ENCODE measurements at places on chromosomes 7 and 10.

- no peak for DNase-seq
Measured at GRCh38 chr10:5959581-5960069, 17.7 kb downstream of the IL15RA start.

GRCh38 chr10:128316121-128316726 is 190.0 kb upstream of the MKI67 start:
- no peak for DNase-seq

DNA sequence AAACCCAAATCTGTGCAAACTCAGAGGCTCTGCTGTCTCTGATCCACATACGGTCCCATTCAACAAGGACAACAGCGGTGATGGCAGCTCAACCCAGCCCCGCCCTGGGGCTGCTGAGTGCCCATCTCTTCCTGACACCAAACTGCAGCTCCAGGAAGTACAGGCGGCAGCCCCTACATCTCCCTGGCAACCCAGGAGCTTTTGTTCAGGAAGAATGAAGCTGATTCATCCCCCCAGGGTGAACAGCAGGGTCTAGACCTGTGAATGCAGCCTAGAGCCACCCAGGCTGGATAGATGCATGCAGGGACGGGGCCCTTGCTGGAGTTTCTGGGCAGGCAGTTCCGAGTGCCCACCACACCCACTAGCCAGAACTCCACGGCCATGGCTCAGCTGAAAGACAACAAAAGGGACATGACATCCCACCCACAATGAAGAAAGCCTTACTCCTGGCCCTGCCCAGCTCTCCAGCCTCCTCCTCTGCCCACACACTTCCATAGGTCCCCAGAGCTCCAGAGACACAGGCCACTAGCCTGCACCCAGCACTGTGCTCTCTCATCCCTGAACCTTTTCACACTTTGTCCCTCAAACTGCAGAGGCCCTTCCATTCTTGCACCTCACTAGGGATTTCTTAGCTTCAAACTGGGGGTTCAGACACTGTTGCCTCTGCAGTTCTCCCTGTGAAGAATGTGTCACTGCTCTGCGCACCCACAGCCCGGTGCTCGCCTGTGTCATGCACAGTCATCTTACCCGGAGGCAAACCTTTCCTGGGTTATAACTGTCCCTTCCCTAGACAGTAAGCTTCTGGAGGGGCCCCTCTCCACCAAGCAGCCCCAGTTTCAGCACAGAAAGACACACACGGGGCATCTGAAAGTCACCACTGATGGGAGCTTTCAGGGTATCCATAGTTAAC is 99.1 kb downstream of the GRID1 start:
- no peak for DNase-seq

DNA sequence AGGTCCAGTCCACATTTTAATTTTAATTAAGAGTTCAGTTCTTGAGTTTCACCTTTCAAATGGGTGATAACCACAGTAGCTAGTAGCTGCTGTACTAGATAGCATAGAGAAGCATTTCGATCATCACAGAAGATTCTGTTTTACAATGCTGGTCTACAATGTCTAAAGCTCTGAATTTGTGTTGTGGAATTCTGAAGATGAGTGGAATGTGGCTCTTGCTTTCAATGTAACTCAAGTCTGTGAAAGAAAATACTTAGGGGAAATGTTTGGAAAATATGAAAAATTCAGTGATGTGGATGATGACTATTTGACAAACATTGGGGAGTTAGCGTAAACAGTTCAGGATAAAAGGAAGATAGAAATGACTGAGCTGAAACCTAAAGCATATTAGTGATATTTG is 139.4 kb downstream of the GNAT3 start:
- DNase-seq, result no peak

GRCh38 chr7:101782896-101783295 is 34.5 kb upstream of the CUX1 start:
- DNase-seq, result no peak

- DNase-seq, result no peak
Measured at GRCh38 chr10:60819271-60819670, 41.0 kb downstream of the CDK1 start.

DNA sequence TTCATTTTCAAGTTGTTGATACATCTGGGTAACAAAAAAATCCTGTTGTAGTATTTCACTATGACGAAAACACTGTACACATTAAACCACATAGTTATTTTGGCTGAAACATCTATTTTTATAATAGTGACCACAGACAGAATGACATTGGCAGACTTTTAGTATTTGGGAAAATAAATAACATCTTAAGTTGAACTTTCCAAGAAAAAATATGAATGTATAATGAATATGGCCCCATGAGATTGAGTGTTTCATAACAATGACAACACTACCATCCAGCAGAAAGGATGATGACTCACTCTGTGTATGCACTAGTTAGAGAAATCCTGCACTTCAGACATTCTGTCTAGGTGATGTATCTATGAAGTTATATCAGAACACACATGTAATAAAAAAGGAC is 118.1 kb downstream of the SEMA3D start:
- DNase-seq, result no peak

GRCh38 chr7:64882341-64883112 is 20.5 kb upstream of the ZNF273 start:
- no peak for DNase-seq

DNA sequence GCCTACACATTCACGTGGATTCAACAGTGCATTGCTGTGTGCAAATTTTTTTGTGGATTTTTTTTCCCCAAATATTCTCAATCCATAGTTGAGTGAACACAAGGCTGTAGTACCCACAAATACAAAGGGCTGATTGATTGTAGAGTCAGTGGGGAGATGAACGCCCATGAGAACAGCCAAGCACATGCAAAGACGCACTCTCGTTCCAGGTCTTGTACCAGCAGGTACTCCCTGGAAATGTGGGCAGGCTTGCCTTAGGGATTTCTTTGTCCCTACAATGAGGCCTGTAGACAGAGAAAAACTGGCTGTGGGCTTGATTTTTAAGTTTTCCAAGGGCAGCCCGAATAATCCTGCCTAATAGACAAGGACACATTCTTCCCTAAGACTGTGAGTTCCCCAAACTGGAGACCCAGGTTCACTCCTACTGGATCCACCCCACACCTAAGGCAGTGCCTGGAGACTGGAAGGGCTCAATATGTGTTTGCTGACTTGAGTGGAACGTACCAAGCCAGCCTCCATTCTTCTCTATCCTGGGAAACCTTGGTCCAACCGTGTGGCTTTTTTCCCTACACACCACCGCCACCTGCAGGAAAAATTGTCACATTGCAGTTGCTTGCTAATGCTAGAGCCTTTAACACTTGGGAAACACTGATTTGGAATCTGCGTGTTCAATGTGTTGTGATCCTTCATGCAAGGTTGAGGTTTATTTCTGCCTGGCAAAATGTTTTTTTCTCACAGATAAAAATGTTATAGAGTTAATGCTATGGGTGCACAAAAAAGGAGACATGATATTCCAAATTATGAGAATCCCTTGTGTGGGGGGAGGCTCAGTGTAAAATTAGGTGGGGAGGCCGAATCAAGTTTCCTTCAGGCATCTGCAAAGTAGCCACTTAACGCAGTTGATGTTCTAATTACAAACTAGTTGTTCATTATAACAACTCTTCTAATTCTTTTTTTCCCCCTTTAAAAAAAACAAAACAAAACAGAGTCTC is 49.3 kb downstream of the PPP1R17 start:
- peak; percentile 4 for DNase-seq

DNA sequence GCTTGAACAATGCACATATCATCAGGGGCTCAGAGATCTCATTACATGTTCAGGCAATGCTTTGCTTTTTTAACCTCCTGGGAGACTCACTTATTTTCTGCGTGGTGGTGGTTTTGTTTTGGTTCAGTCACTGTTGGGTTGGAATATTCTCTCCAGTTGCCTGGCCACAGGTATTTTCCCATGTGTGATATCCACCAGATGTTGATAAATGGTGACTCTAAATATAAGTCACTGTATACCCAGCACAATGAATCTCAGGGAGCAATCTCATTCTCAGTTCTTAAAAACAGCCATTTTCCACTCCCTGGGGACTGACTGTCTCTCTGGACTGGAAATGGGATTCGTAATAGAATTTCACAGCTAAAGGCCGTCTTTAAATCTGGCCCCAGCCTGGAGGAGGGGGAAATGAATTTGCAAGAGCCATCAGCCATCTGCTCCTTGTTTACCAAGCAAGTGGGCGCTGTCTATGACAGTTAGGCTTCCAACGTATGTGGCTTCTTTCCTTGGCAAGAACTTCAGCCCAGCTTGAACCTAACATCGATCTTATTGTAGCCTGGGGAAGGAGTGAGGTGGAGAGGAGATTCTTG is 1106.2 kb downstream of the NRG3 start:
- DNase-seq, result no peak

- DNase-seq, result no peak
Measured at GRCh38 chr10:125559210-125559609, 123.8 kb downstream of the TEX36 start.

DNA sequence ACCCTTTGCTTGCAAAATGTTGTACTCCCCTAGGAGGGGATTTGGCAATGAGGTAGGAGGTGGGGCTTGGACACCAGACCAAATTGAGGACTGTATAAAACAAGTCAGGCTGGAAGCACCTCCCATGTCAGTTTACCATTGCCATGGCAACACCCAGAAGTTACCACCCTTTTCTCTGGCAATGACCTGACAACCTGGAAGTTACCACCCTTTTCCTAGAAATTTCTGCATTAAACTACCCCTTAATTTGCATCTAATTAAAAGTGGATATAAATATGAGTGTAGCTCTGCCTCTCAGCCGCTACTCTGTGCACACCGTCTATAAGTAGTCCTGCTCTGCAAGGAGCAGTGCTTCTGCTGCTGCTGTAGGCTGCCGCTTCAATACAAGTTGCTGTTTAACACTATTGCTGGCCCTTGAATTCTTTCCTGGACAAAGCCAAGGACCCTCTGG is 7.8 kb upstream of the BLNK start:
- no peak for DNase-seq

DNA sequence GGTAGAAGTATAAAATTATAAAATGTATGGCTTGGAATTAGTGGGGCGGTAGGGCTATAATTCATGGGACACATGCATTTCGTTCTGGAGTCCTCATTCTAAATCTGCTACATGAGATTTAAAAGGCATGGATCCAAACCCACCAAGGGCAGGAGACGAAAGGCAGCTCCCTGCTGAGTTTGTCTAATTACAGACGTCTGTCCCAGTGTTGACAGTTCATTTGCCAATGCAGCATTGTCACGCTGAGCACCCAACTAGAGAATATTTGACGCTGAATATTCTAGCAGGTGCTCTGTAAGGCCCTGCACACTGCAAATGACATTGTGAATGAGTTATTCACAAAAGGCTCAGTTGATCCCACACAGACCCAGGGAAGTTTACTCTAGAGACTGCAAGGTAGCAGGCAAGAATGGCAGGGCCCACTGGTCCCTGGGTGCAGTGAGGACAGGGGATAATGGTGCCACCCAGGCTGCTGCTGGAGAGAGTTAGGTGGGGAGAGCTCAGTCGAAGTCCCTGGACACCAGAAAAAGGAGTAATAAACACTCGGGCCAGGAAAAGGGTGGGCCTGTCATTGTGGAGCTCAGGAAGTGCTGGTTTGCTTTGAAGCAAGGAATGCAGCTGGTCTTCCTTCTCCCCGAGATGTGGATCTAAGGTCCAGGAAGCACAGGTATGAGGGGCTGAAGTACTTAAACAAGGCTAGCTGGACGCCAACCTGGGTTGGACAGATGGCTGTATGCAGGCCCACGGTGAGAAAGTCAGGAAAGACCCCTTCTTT is 75.0 kb upstream of the JCAD start:
- no peak for DNase-seq

DNA sequence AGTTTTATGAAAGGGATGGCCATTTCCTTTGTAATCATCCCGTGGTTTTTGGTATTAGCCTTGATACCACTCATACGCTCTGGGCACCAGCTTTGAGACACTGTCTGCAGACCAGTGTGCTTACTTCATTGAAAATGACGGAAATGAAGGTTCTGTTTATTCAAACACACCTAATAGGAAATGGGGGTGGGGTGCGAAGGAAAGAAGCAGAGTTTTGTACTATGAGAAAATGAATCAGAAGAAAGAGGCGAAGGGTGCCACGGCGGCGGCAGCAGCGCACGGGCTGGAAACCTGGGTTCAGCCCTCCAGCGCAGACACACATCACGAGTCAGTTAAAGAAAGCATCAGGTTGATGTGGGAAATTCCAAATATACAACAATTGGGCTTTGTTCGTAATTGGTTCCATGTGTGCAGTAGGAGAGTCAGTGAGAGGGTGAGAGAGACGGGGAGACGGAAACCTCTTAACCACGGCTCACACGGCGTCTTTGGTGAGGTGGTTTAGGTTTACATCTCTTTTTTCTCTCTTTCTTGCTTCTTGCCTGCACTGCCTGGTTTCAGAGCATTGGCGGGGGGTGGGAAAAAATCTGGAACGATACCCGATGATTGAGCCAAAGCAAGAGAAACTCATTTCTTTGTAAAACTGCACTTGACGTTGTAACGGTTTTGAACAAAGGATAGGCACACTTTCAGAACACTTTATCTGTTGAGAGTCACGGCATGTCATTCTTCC is 321.2 kb downstream of the FRMD4A start:
- peak; percentile 45 for DNase-seq

- no peak for DNase-seq
Measured at GRCh38 chr10:607545-608185, 81.8 kb downstream of the DIP2C start.

- DNase-seq, result no peak
Measured at GRCh38 chr7:29170781-29171180, 23.8 kb upstream of the CHN2 start.

GRCh38 chr7:113752289-113752688 is 166.5 kb downstream of the PPP1R3A start:
- DNase-seq, result no peak

- no peak for DNase-seq
Measured at GRCh38 chr7:43533801-43534479, 49.0 kb upstream of the STK17A start.

- DNase-seq, result no peak
Measured at GRCh38 chr10:48464871-48465736, 139.8 kb downstream of the ARHGAP22 start.

- DNase-seq, result no peak
Measured at GRCh38 chr7:2785071-2785500, 59.0 kb downstream of the GNA12 start.

DNA sequence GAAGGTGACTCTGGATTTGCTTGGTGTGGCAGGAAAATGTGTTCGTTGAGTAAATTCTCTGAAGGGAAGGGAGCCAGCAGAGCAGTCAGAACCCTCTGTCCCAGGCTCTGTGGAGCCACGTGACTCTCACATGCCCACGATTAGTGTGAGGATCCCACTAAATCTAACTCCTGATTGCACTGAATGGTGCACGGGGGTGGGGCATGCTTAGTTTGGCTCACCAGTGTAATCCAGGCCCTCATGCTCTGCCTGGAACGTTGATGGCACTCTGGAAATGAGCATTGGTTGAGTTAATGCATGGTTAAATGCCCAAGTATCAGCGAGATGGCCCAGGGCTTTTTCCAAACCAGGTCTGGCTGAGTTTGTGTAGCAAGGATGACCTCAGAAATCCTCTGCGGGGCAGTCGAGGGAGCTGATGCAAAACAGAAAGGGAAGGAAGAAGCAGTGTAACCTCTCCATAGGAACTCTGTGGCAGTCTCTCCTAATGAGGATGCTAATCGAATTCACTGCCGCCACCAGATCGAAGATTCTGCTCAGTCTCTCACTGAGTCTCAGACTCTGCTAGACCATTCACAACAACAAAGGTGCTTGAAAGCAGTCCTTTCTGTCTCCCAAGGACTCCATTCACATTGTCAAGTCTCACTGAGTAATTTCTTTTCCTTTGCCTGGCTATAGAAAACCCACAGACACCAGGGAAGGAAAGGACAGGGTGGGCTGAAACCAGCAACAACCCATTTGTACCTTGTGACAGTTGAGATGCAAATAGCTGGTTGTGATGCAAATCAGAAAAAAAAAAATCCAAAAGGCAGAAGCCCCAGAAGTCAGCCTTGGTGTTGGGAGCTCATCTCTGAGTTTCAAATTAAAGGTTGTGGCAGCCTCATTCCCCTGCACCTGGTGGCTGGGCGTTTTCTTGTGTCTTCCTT is 98.1 kb downstream of the C10orf105 start:
- DNase-seq, result no peak
